GM23338 (cell line): ENCODE measurements at places on chromosomes 16 and 17. TPM values are rescaled to one million over a fixed set of nuclear protein-coding genes. Genes with fewer than 3 reads are reported as not detected.

GDPD1 gene
- polyA plus RNA-seq, result 5.8 and 7.8 TPM in 2 replicates

PDE6G gene
- 9.0 and 11.4 TPM in 2 replicates for polyA plus RNA-seq

- no peak for DNase-seq
Measured at GRCh38 chr17:63837480-63837879, 5.0 kb downstream of the SMARCD2 start.

DNA sequence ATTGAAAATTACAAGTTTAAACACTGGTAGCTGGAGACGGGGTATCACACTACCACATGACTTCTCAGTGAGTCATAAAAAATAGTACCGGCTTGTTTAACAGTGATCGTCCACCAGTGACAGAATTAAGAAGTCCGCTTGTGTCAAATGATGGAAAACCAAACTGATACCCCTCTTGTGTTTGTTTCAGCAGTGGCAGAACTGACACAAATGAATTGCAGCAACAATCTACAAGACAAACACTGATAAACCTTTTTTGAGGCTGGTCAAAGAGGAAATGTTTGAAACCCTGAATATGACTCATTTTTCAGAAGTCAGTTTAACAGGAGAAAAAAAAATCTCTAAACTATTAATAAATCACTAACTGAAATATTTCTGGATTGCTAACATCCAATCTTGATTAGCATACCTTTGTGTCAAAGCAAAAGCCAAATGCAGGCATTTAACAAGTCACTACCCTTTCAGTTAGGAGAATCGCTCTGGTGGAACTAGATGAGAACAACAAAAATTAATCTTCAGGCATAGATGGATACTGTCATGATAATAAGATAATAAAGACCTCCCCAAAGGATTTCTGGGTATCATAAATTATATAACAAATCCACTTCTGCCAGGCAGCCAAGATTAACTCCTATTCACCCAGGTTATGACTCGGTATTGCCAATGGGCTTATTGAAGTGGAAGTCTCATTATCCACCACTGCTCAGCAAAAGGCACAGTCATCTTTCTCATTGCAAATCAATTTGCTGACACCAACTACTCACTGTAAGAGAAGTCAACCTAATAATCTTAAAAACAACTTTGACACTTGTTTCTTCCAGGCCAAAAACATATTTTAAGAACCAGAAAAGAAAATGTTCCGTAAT lies 20.8 kb downstream of the DCUN1D3 start:
- no peak for DNase-seq

DNA sequence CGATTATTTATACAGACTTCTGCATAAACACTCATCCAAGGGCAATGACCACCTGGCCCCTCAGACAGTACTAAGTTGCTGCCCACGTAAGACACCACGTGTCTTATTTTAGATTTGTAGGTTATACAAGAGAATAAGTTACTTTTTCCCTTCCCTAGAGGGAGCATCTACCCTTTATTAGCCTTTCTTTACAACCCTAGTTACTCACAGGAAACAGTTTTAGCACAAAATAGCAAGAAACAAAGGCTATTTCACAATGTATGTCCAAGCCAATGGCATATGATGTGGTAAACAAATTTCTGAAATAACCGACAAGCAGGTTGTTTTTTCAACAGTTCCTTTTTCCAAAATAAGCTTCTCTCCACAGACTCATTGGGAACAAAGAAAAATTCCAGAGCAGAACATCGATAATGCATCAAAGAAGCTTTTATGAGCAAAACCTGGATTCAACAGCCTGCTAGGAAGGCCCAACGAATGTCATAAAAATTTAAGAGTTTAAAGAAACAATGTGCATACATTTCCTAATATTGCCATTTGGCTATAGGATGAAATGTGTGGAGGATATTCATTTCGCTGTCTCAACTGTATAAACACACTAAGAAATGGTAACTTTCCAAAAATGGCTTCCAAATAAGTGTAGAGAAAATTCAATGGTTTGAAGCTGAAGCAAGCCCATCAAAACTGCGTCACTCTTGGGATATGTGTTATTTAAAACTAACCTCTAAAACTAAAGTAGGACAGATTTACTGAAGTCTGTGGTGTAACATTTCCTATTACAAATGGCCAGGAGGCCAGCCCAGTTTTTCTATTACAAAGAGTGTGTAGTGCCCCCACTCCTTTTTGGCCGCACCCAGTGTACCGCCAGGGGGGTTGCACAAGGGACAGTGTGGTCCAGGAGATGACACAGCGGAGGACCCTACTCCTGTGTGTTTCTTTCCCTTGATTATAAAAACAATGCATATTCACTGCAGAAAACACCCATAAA lies 50.4 kb upstream of the ERN1 start:
- DNase-seq, result no peak
